ENCODE measurements at places on chromosomes 1 and 21.

GRCh38 chr1:169860750-169861149 lies 32.9 kb downstream of the SCYL3 start:
- DNase-seq = no peak

- DNase-seq = no peak
These were observed 82.0 kb upstream of the MROH9 start for GRCh38 chr1:170853302-170853701.

DNA sequence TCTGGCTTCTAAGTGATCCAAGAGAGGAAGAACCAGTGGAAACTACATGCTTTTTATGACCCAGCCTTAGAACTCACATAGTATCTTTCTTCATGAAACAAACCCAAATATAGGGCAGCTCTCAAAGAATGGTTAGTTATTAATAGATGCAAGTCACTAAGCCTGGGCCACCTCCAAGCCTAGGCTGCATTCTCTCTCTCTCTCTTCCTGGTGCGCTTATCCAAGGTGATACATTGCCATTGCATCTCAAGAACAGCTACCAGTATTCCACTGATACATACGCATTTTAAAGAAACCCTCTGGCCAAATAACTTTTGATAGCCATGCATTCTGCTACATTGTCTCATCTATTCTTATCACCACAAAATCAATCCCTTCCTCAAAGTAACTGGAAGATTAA lies 455.6 kb upstream of the ADGRL2 start:
- no peak for DNase-seq

DNA sequence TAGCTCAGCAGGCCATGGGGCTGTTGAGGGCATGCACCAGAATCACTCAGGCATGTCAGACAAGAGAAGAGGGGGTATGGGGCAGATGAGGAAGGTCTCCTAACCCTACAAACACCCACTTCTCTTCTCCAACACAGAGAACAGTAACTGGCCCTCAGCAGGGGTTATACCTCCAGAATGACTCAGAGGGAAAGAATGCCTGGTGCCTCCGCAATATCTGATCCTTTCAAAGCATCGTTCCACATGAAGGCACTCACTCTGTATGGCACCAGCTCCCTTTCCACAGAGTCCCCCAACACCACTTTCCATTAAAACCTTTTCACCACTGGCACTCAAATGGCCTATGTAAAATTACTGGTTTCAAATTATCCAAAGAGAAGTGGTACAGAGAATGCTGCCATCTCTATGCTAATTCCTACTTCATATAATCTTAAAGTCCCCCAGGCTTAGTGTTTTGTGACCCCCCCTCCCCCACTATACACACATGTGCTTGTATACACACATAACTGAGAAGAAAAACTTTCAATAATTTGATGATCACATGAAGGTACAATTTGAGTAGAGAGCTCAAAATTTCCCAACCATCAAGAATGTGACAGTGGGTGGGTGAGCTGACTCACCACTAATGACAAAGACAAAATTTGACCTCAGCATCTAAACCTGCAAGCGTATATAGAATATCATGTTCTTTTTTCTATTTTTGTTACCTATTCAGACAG lies 91.5 kb downstream of the SIPA1L2 start:
- no peak for DNase-seq

- DNase-seq = no peak
These were observed 119.9 kb downstream of the FASLG start for GRCh38 chr1:172778456-172779455.

- DNase-seq = no peak
These were observed 1.4 kb upstream of the PADI6 start for GRCh38 chr1:17370618-17371017.

DNA sequence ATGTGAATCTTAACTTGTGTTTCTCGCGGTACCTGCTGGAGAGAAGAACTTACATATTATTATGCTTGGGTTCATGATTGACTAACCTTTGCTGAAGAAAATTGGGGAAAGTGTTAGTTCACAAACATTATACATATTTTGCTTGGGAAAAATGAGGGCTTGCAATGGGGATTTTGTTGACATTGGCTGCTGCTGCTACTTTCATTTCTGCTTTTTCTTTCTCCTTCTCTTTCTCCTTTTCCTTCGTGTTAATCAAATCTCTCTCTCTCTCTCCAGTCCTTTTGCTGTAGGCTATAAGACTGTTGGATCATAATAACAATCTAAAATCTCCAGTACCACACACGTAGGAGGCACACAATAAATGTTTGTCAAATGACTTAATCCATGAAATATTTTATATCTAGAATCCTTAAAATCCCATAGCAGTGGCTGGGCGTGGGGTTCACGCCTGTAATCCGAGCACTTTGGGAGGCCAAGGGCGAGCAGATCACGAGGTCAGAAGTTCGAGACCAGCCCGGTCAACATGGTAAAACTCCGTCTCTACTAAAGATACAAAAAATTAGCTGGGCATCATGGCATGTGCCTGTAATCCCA lies 23.0 kb downstream of the IRF2BP2 start:
- DNase-seq = no peak

DNA sequence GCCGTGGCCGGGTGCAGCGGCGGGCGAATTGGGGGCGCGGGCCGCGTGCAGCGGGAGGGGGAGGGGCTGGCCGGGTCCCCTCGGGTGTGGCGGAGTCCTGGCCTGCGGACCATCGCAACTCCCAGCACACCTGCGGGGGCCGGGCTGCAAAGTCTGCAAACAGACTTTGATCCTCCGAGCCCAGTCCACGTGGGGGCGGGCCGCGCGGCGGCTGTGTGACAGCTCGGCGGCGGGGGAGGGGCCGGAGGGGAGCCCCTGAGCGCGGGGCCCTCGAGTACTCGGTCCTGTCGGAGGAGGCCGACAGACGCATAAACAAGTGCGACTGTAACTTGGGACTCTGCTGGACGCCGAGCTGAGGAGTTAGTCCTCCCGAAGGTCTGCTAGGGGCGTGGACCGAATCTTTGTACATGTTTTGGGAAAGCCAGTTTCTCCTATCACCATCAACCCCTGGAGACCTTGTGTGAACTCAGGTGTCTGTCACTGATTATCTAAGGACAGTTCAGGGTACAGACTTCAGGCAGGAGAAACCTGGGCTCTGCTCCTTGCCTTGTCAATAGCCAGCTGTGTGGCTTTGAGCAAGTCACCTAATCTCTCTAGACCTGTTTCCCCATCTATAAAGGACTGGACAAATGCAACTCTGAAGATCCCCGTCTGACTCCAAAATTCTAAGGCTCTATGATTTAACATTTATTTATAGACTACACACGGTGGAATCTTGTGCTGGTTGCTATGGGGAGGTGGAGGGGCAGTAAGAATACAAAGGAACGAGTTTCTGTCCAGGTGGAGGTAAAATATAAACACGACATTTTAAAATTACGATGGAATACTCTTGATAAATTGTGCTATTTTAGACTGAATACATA lies 710 bp upstream of the SLC30A1 start:
- peak; percentile 71 for DNase-seq

DNA sequence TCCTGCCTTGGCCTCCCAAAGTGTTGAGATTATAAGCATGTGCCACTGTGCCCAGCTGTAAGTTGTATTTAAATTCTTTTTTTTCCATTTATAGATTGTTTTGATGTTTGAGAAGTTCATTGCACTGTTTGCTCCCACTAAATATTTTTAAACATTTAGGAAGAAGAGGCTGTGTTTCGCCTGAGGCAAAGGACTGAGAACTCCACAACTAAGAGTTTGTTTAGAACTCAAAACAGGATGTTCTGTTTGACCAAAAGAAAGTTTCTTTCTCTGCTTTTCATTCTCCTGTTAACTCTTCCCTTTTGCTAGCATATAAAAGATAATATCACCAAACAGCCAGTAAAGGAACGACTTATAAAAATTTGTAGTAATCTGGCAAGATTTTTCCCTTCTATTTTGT lies 87.0 kb downstream of the RUNX1 start:
- DNase-seq = no peak

GRCh38 chr1:203278082-203278884 lies 27.0 kb upstream of the BTG2 start:
- DNase-seq = peak; percentile 16

Measured in cortex of kidney (tissue), 1 donor.